ENCODE measurements at places on chromosomes 2 and 18.

- no peak for DNase-seq
Measured at GRCh38 chr2:130787841-130788240, 32.5 kb downstream of the AMER3 start.

DNA sequence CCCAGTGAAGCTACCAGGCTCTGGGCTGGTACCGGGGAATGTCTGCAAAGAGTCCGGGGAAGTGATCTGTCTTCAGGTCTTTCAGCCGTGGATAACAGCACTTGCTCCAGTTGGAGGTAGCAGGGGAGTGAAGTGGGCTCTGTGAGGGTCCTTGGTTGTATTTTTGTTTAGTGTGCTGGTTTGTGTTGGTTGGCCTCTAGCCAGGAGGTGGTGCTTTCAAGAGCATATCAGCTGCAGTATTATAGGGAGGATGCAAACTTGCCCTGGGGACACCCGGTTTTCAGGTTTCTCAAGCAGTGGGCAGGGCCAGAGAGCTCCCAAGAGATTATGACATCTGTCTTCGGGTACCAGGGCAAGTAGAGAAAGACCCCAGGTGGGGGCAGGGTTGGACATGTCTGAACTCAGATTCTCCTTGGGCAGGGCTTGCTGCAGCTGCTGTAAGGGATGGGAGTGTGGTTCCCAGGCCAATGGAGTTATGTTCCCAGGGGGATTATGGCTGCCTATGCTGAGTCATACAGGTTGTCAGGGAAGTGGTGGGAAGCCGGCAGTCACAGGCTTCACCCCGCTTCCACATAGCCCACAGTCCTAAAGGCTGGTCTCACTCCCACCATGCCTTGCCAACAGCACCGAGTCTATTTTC lies 34.4 kb downstream of the ACAA2 start:
- DNase-seq: no peak

DNA sequence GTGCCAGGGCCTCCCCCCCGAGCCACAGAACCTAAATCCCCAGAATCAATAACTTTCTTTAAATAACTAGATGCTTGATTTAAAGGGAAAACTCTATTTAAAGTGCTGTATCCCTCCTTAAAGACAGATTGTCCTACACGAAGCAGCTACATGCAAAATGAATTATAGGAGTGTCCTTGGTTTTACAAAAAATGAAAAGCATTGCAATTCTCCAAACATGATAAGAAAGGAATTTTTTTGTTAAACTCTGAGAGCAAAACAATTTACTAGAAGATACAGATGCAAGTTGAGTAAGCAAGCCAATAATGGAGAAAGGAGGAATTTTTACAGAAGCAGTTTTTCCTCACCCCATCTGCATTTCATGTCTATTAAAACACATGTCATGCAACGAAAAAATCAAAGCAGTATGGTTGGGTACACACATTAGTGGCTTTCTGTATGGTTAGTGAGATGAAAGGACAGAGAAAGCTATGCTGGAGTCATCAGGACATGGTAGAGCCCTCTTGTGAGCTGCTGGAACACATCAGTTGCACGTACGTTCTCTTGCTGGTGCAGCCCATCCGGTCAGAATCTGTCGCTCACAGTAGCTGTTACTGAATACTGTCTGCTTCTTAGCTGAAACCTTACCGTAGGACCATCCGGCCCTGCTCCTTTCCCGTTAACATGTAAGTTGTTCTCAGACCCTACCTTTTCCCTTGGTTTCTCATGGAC lies 25.9 kb upstream of the STEAP3 start:
- DNase-seq: no peak

- DNase-seq: peak; percentile 3
Measured at GRCh38 chr2:56077359-56077915, 106.4 kb upstream of the CCDC85A start.

- DNase-seq: no peak
Measured at GRCh38 chr18:49663899-49664890, 102.3 kb downstream of the LIPG start.

Data from fibroblast of skin of scalp (primary cell).